ENCODE measurements at places on chromosomes 16 and 17. TPM values are rescaled to one million over a fixed set of nuclear protein-coding genes. Genes with fewer than 3 reads are reported as not detected.

DNA sequence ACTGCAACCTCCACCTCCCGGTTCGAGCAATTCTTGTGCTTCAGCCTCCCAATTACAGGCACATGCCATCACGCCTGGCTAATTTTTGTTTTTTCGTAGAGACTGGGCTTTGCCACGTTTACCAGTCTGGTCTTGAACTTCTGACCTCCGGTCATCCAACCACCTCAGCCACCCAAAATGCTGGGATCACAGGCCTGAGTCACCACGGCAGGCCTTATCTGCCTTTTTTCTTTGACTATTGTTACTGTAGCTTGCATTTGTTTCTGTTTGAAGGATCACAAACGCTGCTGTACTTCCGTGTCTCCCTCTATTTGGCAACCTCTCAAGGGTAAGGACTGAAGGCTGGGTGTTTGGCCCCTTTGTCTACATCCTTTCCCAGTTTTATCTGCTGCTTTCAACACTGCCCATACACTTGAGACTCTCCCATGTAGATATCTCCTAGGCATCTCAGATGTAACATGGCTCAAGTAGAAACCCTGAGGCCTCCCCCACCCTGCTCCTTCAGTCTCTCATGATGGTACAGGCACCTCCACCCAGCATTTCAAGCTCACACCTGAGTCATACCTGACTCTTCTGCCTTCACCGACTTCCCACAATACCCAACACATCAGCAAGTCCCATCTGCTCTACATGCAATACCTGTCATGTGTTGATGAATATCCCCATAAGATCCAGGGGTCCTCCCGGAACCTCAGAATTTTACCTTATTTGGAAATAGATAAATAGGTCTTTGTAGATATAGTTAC lies 219.0 kb downstream of the CPPED1 start:
- no peak overlapping the region for H3K27ac ChIP-seq
- H3K36me3 ChIP-seq, result no peaks in the 10 kb centered on the region
- DNase-seq, result no peak
- H3K4me1 ChIP-seq, result no peaks in the 10 kb centered on the region

GRCh38 chr16:70482624-70483023 lies 28.2 kb downstream of the FCSK start:
- no peak overlapping the region for H3K27ac ChIP-seq
- no peak for DNase-seq
- no peaks in the 10 kb centered on the region for H3K27me3 ChIP-seq
- H3K4me1 ChIP-seq, result no peaks in the 10 kb centered on the region

DNA sequence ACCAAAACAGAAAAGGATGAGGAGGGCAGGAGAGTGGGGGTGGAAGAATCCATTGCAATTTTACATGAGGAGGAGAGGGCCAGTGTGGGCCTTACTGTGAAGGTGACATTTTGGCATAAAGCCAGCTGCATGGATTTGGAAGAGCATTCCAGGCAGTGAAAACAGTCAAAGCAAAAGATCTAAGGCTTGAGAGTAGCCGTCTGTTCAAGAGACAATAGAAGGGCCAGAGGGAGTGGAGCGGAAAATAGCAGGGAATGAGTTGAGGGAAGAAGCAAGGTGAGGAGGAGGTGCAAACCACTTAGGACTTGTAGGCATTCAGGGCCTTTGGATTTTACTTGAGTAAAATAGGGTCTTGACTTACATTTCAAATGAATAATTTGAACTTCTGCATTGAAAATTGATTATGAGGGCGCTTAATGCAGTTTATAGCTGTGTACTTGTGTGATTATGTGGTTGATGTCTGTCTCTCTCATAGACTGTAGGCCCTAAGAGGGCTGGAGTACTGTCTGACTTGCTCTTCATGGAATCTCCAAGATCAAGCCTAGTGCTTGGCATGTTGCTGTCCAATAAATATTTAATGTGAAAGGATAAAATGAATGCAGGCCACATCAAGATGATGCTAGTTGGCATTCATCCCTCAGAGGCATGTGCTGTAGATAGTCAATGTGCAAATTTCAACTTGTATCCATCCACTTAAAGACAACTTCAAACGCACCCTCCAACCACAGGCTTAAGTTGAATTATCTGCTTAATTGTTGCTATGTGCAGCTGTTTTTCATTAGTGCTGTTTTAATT lies 772.1 kb upstream of the RBFOX1 start:
- no peak overlapping the region for H3K27ac ChIP-seq
- no peak overlapping the region for H3K4me3 ChIP-seq
- no peaks in the 10 kb centered on the region for H3K27me3 ChIP-seq
- no peaks in the 10 kb centered on the region for H3K4me1 ChIP-seq
- H3K36me3 ChIP-seq, result no peaks in the 10 kb centered on the region

GRCh38 chr16:25855063-25855462 lies 163.3 kb downstream of the HS3ST4 start:
- H3K4me1 ChIP-seq, result no peaks in the 10 kb centered on the region
- H3K36me3 ChIP-seq, result no peaks in the 10 kb centered on the region
- H3K4me3 ChIP-seq, result no peak overlapping the region
- no peak overlapping the region for H3K27ac ChIP-seq

DNA sequence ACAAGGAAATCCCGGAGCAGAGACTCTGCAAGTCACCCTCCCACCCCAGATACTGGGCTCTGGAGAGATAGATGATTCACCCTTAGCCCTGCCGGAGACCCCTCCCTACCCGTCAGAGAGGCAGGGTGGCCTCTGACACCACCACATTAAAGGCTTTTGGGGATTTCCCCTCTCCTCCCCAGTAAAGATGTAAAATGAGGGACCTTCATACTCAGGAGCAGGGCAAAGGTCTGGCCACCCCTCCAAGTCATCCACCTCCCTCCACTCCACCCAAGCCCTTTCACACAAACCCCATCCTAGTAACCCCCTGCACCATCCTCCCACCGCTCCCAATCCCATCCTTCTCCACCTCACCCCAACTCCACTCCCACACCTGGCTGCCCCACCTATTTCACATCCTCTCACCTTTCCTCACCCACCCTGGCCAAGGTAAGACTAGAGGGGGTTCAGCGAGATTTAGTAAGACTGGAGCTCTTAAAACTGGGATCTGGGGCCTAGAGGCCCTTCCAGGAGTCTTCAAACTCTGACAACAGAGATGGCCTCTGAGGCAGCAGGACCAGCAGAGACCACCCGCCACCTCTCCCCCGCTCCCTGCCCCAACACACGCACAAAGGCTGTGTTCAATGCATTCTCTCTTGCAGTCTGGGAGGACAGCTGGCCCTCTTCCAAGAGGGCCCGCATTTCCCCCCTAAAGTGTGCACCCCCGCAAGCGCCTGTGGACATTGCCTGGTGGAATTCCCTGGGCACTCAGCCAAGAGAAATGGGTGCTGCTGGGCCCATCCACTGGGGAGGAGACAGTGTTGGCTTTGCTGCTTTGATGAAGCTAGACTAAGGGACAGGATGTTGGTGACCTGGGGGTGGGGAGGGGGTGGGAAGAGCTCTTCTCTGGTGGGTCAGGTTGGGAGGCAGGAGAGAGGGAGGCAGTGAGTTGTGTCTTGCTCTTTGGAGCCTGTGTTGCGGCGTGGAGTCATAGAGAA lies 1.1 kb downstream of the ABAT start:
- H3K4me3 ChIP-seq, result peak overlapping the region; percentile 64
- no peak for DNase-seq
- no peaks in the 10 kb centered on the region for H3K4me1 ChIP-seq
- no peaks in the 10 kb centered on the region for H3K36me3 ChIP-seq
- H3K27ac ChIP-seq, result no peak overlapping the region

DNA sequence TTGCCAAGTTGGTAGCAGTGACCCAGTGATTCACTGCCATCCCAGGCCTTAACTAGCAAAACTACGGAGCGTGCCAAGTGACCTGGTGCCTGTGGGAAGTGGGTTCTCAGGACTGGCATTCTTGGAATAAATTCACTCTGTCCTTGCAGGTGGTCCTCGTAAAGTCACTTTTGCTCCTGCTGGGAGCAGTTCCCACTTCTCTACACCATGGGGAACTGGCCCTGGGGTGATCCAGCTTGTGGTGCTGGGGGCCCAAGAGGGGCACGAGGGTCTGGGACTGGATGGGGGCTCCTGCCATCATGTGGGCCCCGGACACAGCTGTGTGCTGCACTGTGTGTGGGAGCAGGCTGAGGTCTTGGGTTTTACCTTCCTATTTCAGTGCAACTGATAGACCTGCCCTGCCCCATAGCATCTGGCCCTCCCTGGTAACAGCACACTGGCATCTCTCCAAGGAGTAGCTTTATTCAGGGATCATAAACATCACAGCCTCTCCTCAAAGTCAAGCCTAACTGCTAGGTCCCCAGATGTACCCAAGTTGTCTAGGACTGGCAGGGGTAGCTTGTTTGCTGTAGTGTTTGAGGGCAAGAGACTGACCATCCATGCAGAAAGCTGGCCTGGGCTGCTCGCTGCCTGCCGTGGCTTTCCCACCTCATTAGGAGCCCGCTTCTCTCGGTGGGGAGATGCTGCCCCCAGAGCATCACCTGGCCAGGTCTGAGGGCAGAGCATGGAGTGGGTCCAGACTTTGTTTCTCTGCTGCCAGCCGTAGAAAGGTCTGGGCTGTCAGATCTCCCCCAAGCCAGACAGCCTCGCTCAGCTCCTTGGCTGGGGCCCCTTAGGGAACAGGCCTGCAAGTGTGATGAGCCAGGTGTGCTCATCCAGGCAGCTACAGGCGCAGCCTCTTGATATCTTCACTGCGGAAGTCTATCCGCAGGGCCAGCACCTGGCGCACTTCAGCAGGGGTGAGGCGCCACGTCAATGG lies 26.0 kb downstream of the FCSK start:
- H3K27me3 ChIP-seq, result no peaks in the 10 kb centered on the region
- H3K27ac ChIP-seq, result no peak overlapping the region
- H3K4me1 ChIP-seq, result peaks cover 11% of the 10 kb centered on the region
- H3K36me3 ChIP-seq, result no peaks in the 10 kb centered on the region
- no peak for DNase-seq

- H3K27me3 ChIP-seq, result no peaks in the 10 kb centered on the region
- peak within 1 kb of the TSS; percentile 100 for H3K27ac ChIP-seq
- DNase-seq, result no peak
- H3K36me3 ChIP-seq, result no peaks in the 10 kb centered on the region
Measured at GRCh38 chr16:2147981-2148671, at the start of gene RAB26. RAB26 (plus strand) TSS chr16:2148625; CDS start chr16:2148784, 159 bp downstream.

- no peak for DNase-seq
- peak overlapping the region; percentile 85 for H3K27ac ChIP-seq
- no peaks in the 10 kb centered on the region for H3K27me3 ChIP-seq
- no peaks in the 10 kb centered on the region for H3K36me3 ChIP-seq
- peaks cover 49% of the 10 kb centered on the region for H3K4me1 ChIP-seq
Measured at GRCh38 chr17:78313735-78314648, 45.9 kb downstream of the SOCS3 start.

DNA sequence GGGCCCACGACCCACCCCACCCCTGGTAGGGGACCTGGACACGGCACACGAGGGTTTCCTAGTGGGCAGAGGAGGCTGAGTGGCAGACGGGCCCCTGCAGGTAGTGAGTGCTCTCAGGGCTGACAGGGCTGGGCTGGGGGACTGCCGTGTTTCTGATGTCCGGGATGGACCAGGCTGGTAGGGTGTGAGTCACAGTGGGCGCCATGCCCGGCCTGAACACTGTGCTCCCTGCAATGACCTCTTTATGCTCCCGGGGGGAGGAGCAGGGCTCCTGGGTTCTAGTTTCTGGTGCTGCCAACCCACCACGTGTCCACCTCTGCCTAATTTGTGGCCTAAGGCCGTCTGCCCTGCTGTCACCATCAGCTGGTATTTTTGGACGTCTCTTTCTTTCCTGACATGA lies 26.3 kb downstream of the ARHGAP23 start:
- no peaks in the 10 kb centered on the region for H3K36me3 ChIP-seq
- peak overlapping the region; percentile 41 for H3K4me3 ChIP-seq
- peak overlapping the region; percentile 78 for H3K27ac ChIP-seq
- no peaks in the 10 kb centered on the region for H3K27me3 ChIP-seq
- peaks cover 46% of the 10 kb centered on the region for H3K4me1 ChIP-seq
- peak; percentile 25 for DNase-seq

DNA sequence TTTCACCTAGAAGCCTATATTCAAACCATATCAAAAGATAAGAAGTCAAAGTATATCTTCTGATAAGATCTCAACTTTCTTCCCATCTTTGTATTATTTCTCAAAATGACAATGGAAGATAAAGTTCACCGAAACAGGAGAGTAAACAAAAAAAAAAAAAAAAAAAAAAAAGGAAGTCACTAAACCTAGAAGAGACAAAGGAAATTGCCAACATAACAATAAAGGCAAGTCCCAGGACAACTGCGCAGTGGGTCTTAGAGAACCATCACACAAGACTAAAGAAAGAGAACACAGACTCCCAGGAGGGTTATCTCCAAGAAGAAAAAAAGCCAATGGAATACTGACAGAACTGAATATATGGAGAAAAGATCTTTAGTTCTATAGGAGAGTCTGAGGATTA lies 65.7 kb downstream of the SMURF2 start:
- DNase-seq, result no peak
- no peak overlapping the region for H3K4me3 ChIP-seq
- H3K4me1 ChIP-seq, result peaks cover 3% of the 10 kb centered on the region
- H3K27me3 ChIP-seq, result no peaks in the 10 kb centered on the region

- no peak overlapping the region for H3K27ac ChIP-seq
- H3K4me3 ChIP-seq, result no peak overlapping the region
- DNase-seq, result no peak
- H3K27me3 ChIP-seq, result no peaks in the 10 kb centered on the region
- H3K4me1 ChIP-seq, result peaks cover 19% of the 10 kb centered on the region
Measured at GRCh38 chr17:81112450-81112849, 52.9 kb upstream of the PVALEF start.

DNA sequence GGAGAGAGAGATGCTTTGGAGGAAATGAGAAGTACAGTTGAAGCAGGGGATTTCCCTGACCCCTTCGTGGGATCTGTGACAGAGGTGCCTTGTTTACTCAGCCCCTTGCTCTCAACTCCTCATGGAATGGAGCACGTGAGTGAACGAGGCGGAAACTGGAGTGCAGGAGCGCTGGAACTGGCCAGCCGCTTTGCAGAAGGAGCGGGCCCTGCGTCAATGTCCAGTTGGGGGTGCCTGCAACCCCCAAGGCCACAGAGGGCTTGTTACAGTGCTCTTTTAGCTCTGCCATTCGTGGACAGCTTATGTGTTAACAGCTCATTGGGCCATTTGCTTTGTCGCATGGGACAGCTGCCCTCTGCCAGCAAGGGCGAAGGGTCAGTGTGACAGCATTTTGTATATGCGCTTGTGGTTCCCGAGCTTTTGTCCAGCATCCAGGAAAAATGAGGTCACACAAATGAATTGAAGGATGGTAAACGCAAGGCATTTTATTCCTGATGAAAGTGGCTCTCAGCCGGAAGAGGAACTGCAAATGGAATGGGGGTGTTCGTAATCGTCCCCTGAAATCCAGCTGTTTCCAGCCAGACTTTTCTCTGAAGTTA lies 1395.1 kb downstream of the CDH8 start:
- DNase-seq, result no peak
- no peaks in the 10 kb centered on the region for H3K4me1 ChIP-seq
- no peak overlapping the region for H3K4me3 ChIP-seq
- no peaks in the 10 kb centered on the region for H3K36me3 ChIP-seq

NAGS gene
- total RNA-seq, result 2.7 TPM

HOXB1 gene
- total RNA-seq, result not detected

OR4D1 gene
- total RNA-seq, result 0.05 TPM

SSH2 gene
- total RNA-seq, result 30.6 TPM

IKZF3 gene
- total RNA-seq, result 0.59 TPM

PLXDC1 gene
- total RNA-seq, result not detected

CCDC154 gene
- total RNA-seq, result 2.0 TPM

KRT28 gene
- not detected for total RNA-seq

NPIPA3 gene
- total RNA-seq, result 3.7 TPM
